Activated CD4-positive, alpha-beta memory T cell treated with anti-CD3 and anti-CD28 coated beads for 36 hours (primary cell): ENCODE measurements at places on chromosomes 12 and 14. TPM values are rescaled to one million over a fixed set of nuclear protein-coding genes. Genes with fewer than 3 reads are reported as not detected.

Gene FSCB
- not detected for total RNA-seq

DNA sequence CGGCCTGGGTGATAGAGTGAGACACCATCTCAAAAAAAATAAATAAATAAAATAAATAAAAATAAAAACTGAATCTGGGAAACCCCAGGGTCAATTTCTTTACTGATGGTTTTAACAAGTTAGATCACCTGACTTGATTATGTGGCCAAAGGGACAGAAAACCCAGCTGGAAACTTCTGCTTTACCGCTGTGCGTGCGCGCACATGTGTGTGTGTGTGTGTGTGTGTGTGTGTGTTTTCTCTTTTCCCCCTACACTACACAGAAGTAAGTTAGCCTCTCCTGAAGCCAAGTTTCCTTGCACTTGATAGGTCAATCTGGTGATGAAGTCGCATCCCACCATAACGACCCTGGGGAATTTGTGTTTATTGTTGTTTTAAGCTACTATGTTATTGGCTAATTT is 105.3 kb upstream of the AMN1 start:
- peaks cover 33% of the 10 kb centered on the region for H3K4me1 ChIP-seq
- peaks cover 10% of the 10 kb centered on the region for H3K36me3 ChIP-seq
- H3K27me3 ChIP-seq, result no peaks in the 10 kb centered on the region
- no peak overlapping the region for H3K4me3 ChIP-seq
- no peak overlapping the region for H3K27ac ChIP-seq
- DNase-seq, result no peak

DNA sequence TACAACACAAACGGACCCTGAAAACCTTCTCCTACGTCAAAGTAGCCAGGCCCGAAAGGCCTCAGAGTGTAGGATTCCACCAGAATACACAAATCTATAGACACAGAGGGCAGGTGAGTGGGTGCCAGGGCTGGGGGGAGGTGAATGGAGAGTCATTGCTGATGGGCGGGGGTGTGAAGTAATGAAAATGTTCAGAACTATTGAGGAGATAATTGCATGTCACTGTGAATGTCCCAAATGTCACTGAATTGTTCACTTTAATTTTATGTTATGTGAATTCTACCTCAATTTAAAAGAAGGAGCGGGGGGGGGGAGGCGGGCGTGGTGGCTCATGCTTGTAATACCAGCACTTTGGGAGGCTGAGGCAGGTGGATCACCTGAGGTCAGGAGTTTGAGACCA is 36.0 kb downstream of the P2RX4 start:
- H3K27ac ChIP-seq, result no peak overlapping the region
- H3K36me3 ChIP-seq, result peaks cover 20% of the 10 kb centered on the region
- no peaks in the 10 kb centered on the region for H3K27me3 ChIP-seq

DNA sequence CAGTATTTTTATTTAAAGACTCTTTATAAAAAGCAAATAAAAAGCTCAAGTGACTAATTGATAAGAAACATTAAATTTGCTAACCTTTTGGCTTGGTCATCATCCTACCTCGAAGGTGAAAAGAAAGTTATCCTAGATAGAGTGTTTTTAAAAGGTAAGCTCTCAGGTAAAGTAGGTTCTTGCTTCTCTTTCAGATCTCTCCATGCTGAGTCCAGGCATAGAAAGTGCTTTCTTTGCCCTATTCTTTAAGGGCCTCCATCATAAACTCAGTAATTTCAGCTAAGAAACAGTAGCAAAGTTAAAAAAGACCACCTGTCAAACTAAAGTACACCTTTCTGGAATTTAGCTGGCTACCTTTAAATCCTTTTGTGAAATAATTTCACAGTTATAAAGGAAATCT is 20.6 kb upstream of the ANHX start:
- no peak overlapping the region for H3K4me3 ChIP-seq
- no peak overlapping the region for H3K27ac ChIP-seq
- DNase-seq, result no peak

GRCh38 chr12:94722664-94723063 is 72.3 kb upstream of the TMCC3 start:
- DNase-seq, result no peak
- no peaks in the 10 kb centered on the region for H3K4me1 ChIP-seq
- peaks cover 3% of the 10 kb centered on the region for H3K27me3 ChIP-seq
- no peak overlapping the region for H3K27ac ChIP-seq
- H3K4me3 ChIP-seq, result no peak overlapping the region

Gene PPM1H
- total RNA-seq, result not detected

Gene CTSG
- total RNA-seq, result not detected

Gene TMPRSS12
- total RNA-seq, result not detected

Gene HIGD1C
- total RNA-seq, result not detected

DNA sequence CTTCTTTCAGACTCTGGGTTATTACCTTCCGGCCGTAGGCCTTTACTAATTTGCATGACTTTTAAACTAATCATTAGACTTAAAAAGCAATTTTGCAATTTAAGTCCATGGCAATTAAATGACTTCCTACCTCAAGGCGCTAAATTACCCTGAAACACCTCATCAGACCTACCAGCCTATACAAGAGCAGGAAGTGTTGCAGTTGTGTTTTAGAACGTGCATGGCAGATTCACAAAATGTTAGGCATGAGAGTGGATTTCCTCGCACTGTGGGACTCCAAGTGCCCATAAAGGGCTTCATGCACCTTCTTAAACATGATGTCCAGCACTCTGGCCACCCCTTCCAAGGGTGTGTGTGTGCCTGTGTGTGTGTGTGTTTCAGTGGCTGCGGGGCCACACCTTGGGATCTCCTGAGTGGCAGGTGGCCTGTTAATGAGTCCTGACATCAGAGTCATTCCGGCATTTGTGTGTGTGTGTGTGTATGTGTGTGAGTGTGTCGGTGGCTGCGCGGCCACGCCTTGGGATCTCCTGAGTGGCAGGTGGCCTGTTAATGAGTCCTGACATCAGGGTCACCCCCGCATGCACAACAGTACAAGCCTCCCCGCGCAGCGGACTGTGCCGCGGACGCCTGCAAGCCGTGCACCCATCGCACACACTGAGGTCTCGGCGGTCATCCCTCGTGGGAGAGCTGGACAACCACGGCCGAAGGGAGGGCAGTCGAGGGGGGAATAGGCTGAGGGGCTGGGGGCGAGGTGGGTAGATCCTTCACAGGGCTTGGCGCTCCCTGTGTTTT is 900 bp downstream of the C2CD5 start:
- no peaks in the 10 kb centered on the region for H3K27me3 ChIP-seq
- H3K4me3 ChIP-seq, result peak overlapping the region; percentile 95
- peaks cover 40% of the 10 kb centered on the region for H3K4me1 ChIP-seq
- peaks cover 13% of the 10 kb centered on the region for H3K36me3 ChIP-seq
- peak; percentile 75 for DNase-seq
- H3K27ac ChIP-seq, result peak overlapping the region; percentile 93

DNA sequence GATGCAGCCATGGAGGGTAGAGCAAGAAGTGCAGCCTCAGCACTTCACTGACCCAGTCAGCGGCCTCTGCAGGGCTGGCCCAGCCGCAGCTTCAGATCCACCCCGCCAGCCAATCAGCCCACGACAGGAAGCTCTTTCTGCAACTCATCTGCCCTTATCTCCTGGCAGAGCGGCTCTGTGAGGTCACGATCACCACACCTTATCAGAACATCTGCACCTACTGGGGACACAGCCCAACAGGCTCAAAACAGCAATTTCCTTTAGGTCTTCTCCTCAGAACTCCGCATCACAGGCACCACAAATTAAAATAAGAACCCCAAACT is 287.3 kb downstream of the BCL11B start:
- H3K4me1 ChIP-seq, result peaks cover 35% of the 10 kb centered on the region
- peaks cover 2% of the 10 kb centered on the region for H3K36me3 ChIP-seq
- H3K27ac ChIP-seq, result peak overlapping the region; percentile 95
- DNase-seq, result peak; percentile 89

DNA sequence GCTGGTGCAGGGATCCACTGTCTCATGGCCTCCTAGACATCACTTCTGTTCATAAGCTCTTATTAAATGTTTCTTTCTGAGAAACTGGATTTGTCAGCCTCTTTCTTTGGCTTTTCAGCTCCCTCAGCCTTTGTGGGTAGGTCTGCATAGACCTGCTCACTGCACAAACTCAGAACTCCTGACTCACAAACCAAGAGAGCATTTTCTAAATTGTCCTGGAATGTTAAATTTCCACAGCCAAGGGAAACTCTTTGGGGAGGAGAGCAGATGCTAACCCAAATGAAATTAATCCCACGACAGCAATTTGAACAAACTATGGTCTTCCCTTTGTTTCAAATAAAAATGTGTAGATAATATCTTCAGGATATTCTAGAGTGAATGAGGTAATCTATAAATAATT is 19.5 kb upstream of the CERS5 start:
- no peak for DNase-seq
- H3K36me3 ChIP-seq, result peaks cover 41% of the 10 kb centered on the region
- H3K27me3 ChIP-seq, result no peaks in the 10 kb centered on the region
- H3K4me1 ChIP-seq, result peaks cover 55% of the 10 kb centered on the region
- peak overlapping the region; percentile 99 for H3K27ac ChIP-seq

DNA sequence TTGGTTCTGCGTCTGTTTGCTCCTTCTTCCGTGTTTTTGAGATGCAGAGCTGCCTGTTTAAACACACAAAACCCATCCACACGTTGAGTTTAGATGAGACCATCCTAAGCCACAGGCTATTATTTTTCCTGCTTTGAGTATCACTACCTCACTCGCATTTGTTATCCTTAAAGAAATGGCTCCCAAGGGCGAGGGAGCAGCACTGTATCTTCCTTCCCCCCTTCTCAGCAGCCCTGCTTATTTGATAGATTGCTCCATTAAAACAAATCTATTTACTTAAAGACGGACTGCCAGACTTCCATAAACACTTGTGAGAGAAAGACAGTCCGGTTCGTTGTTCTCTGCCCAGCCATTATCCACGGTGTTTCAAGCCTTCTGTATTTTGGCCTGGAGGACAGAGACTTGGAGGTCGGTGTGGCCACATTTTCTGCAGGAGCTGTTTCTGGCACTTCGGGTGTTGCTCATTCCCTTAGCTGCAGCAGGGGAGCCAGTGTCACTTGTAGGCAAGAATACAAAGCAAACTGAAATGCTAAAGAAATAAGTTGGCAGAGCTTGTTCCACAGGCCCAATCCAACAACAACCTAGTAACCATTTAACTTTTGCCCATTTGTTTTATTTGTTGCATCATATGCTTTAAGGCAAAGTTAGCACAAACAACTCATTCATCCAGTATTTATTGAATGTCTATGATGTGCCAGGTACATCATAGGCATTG is 275.4 kb downstream of the TTC6 start:
- H3K4me1 ChIP-seq, result peaks cover 6% of the 10 kb centered on the region
- DNase-seq, result no peak
- peaks cover 3% of the 10 kb centered on the region for H3K27me3 ChIP-seq
- no peak overlapping the region for H3K27ac ChIP-seq
- no peaks in the 10 kb centered on the region for H3K36me3 ChIP-seq

GRCh38 chr12:93778306-93778705 is 101.1 kb downstream of the CRADD start:
- H3K4me3 ChIP-seq, result no peak overlapping the region
- no peaks in the 10 kb centered on the region for H3K27me3 ChIP-seq
- no peak for DNase-seq
- peaks cover 14% of the 10 kb centered on the region for H3K36me3 ChIP-seq

GRCh38 chr12:97595936-97596335 is 133.3 kb downstream of the RMST start:
- no peak overlapping the region for H3K27ac ChIP-seq
- no peaks in the 10 kb centered on the region for H3K4me1 ChIP-seq
- no peak overlapping the region for H3K4me3 ChIP-seq
- no peaks in the 10 kb centered on the region for H3K27me3 ChIP-seq
- no peaks in the 10 kb centered on the region for H3K36me3 ChIP-seq

Gene RTN1
- not detected for total RNA-seq

GRCh38 chr14:20723488-20723887 is 22.2 kb upstream of the EDDM3A start:
- no peak overlapping the region for H3K27ac ChIP-seq
- H3K4me1 ChIP-seq, result peaks cover 2% of the 10 kb centered on the region
- H3K4me3 ChIP-seq, result no peak overlapping the region
- DNase-seq, result no peak
- peaks cover 44% of the 10 kb centered on the region for H3K27me3 ChIP-seq

Gene UNC79
- total RNA-seq, result not detected

Gene RIPK3
- total RNA-seq, result 11.0 TPM

GRCh38 chr14:70600382-70601157 is at the start of gene MED6:
Gene MED6 (minus strand): TSS chr14:70600655. CDS start chr14:70600637, 18 bp downstream.
- H3K27me3 ChIP-seq, result no peaks in the 10 kb centered on the region
- H3K4me1 ChIP-seq, result peaks cover 28% of the 10 kb centered on the region
- H3K4me3 ChIP-seq, result peak within 1 kb of the TSS; percentile 99
- H3K27ac ChIP-seq, result peak within 1 kb of the TSS; percentile 88
- peak; percentile 97 for DNase-seq
- H3K36me3 ChIP-seq, result peaks cover 6% of the 10 kb centered on the region

Gene CFAP54
- total RNA-seq, result 0.31 TPM

DNA sequence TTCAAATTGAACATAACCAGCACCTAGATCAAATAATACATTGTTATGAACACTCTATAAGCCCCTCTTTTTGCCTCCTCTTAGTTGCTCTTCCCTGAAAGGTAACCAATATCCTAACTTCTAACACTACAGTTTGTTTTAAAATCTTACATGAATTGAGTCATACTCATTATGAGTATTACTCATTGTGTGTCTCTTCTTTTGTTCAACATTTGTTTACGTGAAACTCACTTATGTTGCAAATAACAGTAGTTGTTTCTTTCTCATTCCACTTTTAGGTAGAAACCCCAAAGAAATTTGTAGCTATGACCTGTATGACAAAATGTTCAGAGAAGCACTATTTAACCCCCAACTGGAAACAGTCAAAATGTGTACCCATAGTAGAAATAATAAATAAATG is 6.6 kb downstream of the LRRC9 start:
- H3K4me3 ChIP-seq, result no peak overlapping the region
- peaks cover 9% of the 10 kb centered on the region for H3K27me3 ChIP-seq
- H3K4me1 ChIP-seq, result no peaks in the 10 kb centered on the region
- H3K36me3 ChIP-seq, result no peaks in the 10 kb centered on the region
- H3K27ac ChIP-seq, result no peak overlapping the region

DNA sequence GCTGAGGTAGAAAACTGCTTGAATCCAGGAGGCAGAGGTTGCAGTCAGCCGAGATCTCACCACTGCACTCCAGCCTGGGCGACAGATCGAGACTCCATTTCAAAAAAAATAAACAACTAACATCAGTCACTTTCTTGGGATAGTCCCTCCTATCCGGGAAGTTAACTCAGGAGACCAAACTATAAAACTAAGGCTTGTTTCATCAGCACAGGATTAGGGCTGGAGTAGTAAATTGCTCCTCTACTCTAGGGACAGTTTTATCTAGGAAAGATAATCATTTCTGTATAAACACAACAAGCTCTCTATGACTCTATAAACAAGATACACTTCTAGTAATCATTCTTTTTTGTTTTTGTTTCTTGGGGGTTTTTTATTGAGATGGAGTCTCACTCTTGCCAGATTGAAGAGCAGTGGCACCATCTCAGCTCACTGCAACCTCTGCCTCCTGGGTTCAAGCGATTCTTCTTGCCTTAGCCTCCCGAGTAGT is 11.7 kb downstream of the RPS26 start:
- DNase-seq, result no peak
- H3K36me3 ChIP-seq, result no peaks in the 10 kb centered on the region
- H3K4me1 ChIP-seq, result no peaks in the 10 kb centered on the region
- H3K4me3 ChIP-seq, result no peak overlapping the region

GRCh38 chr12:71441836-71442566 is 2.4 kb downstream of the LGR5 start:
- peaks cover 17% of the 10 kb centered on the region for H3K4me1 ChIP-seq
- no peak overlapping the region for H3K27ac ChIP-seq
- no peak overlapping the region for H3K4me3 ChIP-seq
- no peak for DNase-seq
- peaks cover 56% of the 10 kb centered on the region for H3K27me3 ChIP-seq

GRCh38 chr12:12008232-12008850 is 62.4 kb upstream of the BCL2L14 start:
- H3K4me1 ChIP-seq, result peaks cover 84% of the 10 kb centered on the region
- peak overlapping the region; percentile 95 for H3K27ac ChIP-seq
- H3K27me3 ChIP-seq, result no peaks in the 10 kb centered on the region

- peaks cover 50% of the 10 kb centered on the region for H3K4me1 ChIP-seq
- peaks cover 61% of the 10 kb centered on the region for H3K36me3 ChIP-seq
- H3K27ac ChIP-seq, result no peak overlapping the region
- no peaks in the 10 kb centered on the region for H3K27me3 ChIP-seq
- no peak for DNase-seq
Observed at GRCh38 chr12:71640316-71640715, 23.3 kb downstream of the ZFC3H1 start.
